ENCODE measurements at places on chromosomes 1 and 21.

DNA sequence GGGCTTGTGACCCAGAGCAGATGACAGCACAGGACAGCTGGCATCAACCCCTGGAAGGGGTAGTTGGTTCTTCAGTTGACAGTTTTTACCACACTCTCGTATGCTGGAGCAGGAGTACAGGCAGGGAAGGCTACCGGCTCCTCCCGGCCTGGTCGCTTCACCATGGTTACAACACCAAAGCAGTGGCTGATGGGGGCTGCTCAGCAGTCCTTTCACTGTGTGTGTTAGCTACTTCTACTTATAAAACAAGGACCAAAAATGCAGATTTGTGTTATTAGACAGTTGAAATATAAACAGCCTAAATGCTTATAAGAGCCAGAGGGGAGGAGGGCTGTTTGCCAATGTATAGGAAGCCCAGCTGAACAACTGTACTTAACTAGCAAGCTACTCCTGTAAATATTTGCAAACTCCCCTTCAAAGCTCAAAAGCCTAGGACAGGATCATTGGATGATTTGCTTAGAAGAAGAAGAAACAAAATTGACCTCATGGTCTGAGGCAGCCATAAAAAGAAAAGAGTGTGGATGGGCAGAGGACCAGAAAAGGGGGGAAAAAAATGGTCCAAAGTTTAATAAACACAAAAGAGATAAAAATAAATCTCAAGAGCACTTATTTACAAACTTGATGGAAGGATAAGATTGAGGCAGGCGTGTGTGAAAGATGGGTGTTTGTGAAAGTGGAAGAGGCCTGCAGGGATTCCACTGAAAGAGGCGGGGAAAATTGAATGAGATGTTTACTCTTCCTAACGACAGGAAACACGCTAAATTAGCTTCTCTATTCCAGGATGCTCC lies 57.1 kb downstream of the TGFB2 start:
- DNase-seq: no peak

- DNase-seq: no peak
Measured at GRCh38 chr1:39091845-39092645, 65.9 kb downstream of the NDUFS5 start.

- no peak for DNase-seq
Measured at GRCh38 chr21:25563361-25564116, 43.7 kb downstream of the MRPL39 start.

- DNase-seq: no peak
Measured at GRCh38 chr1:213054733-213055591, 3.9 kb downstream of the RPS6KC1 start.

- DNase-seq: no peak
Measured at GRCh38 chr1:216961516-216961915, 238.3 kb upstream of the ESRRG start.

All from stimulated activated CD8-positive, alpha-beta memory T cell treated with anti-CD3 and anti-CD28 coated beads, Interleukin-12 subunit alpha, Interleukin-12 subunit beta, amount 100 ng/mL, for 1 hour (primary cell).